Kidney (tissue), 22 donors: ENCODE measurements at places on chromosomes 11 and 22. TPM values are rescaled to one million over a fixed set of nuclear protein-coding genes. Genes with fewer than 3 reads are reported as not detected.
A peak's percentile ranks its signal among the peaks of the same experiment; 100 is the strongest.

The CENPM gene
- total RNA-seq = 2.8 TPM

The SEC14L2 gene
- 13.5 TPM for total RNA-seq

The AMOTL1 gene
- 52.3 TPM for total RNA-seq

The CATSPER1 gene
- 0.76 TPM for total RNA-seq

The MOGAT2 gene
- not detected for total RNA-seq

The TMEM151A gene
- 0.19 TPM for total RNA-seq

The MMP11 gene
- 4.4 TPM for total RNA-seq

DNA sequence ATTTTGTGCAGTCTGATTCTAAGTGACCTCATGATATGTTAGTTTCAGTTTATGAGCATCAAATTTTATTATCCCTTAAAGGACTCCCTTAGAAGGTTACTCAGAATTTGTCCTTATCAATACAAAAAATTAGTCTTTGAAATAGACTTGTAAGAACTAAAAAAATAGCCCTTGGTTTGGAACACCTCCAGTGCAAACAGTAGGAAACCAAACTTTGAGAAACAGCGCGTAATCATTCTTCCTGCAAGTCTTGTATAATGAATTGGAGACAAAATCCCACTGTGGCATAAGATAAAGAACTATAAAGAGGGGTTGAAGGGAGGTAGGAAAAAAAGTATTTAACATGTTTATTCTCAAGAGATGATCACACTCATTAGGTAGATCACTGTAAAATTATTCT, 10.8 kb upstream of the MSANTD4 start:
- no peak overlapping the region for H3K4me3 ChIP-seq
- no peak overlapping the region for H3K27ac ChIP-seq
- no peaks in the 10 kb centered on the region for H3K36me3 ChIP-seq

GRCh38 chr11:85595285-85595884, 31.8 kb downstream of the DLG2 start:
- H3K27me3 ChIP-seq = no peaks in the 10 kb centered on the region
- no peaks in the 10 kb centered on the region for H3K4me1 ChIP-seq
- H3K36me3 ChIP-seq = no peaks in the 10 kb centered on the region

- no peak overlapping the region for H3K27ac ChIP-seq
- no peaks in the 10 kb centered on the region for H3K27me3 ChIP-seq
- H3K4me3 ChIP-seq = no peak overlapping the region
- no peaks in the 10 kb centered on the region for H3K4me1 ChIP-seq
- DNase-seq = peak; percentile 93
These were observed 6.3 kb upstream of the KDELR3 start for GRCh38 chr22:38461414-38462081.

GRCh38 chr22:38745676-38746460, 9.9 kb downstream of the SUN2 start:
- H3K36me3 ChIP-seq = no peaks in the 10 kb centered on the region
- H3K27ac ChIP-seq = no peak overlapping the region
- H3K27me3 ChIP-seq = no peaks in the 10 kb centered on the region
- DNase-seq = no peak
- H3K4me1 ChIP-seq = no peaks in the 10 kb centered on the region

DNA sequence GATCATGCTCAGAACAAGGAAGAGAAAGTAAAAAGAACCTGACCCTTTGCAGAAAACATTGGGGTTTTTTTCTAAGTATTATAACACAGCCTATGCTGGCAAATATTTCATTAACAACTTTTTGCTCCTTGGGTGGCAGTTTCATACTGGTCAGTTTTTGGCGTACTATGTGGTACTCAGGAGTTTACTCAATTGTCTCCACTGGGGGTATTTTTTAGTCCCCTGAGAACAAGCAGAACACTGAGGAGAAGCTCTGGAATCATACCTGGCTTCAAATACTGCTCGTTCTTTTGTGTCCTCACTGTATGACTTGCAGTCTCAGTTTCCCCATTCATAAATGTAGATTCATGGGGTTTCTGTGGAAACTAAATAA, 90.4 kb downstream of the SERGEF start:
- DNase-seq = no peak
- H3K36me3 ChIP-seq = no peaks in the 10 kb centered on the region
- H3K4me1 ChIP-seq = peaks cover 14% of the 10 kb centered on the region
- H3K27me3 ChIP-seq = no peaks in the 10 kb centered on the region
- H3K27ac ChIP-seq = no peak overlapping the region

DNA sequence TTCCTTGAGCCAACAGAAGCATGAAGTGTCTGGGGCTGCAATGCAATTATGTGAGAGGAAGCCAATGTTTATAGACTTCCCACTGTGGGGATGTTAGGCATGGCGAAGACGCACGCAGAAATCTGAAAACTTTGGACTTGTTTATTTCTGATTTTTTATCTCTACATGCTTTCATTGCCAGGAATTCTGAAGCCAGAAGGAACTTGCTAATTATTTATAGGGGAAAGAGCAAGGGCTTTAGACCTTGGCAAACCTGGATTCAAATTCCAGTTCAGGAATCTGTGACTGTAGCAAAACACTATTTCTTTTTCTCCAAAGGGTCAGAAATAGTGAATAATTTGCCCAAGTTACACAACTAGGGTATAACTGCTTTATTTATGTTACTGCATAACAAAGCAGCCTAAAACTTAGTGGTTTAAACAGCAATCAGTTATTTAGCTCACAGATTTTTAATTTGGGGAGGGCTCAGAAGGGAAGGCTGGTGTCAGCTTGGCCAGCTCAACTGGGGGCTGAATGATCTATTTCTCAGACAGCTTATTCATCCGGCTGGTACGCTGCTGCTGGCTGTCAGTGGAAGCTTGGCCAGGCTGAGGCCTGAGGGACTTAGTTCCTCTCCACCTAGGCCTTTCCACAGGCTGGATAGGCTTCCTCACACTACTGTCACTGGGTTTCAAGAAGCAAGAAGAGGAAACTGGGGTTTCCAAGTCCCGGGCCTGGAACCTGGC, 1.9 kb upstream of the OR6Q1 start:
- H3K36me3 ChIP-seq = no peaks in the 10 kb centered on the region
- no peak overlapping the region for H3K4me3 ChIP-seq
- DNase-seq = no peak
- no peaks in the 10 kb centered on the region for H3K27me3 ChIP-seq

DNA sequence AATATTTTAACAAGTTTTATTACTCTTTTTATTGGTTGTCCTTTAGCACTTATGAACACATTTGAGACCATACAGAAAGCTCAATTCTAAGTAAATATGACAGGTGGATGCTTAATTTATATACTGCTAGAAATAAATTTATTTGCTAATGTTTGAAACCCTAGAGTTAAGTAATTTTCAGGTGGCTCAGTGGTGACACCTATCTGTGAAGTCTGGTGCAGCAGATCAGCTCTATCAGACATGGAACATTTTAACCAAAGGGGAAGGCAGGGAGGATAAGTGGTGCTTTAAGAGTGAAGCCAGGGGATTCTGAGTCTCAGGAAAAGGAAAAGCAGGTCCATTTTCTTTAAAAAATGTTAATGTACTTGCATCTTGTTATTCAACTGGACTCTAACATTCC, 175.8 kb downstream of the DSCAML1 start:
- H3K4me3 ChIP-seq = no peak overlapping the region
- no peaks in the 10 kb centered on the region for H3K27me3 ChIP-seq

DNA sequence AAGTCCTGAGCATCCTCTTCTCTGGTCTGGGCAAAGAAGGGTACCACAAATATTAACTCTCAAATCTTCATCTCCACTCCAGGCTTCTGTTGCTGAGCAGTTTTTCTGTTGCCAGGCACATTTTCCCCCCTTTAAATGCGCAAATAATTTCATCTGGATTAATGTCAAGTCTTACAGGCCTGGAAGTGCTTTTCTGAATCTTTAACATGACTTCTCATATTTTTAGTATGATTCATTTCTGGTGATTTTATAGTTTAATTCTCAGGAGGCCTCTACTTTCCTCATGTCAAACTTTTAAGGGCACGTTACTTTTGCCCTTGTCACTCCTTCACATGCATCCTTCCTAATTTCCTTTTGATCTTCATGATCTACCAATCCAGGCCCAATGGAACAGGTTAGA, 510.2 kb downstream of the METTL15 start:
- H3K4me3 ChIP-seq = no peak overlapping the region
- no peak for DNase-seq
- no peaks in the 10 kb centered on the region for H3K4me1 ChIP-seq

DNA sequence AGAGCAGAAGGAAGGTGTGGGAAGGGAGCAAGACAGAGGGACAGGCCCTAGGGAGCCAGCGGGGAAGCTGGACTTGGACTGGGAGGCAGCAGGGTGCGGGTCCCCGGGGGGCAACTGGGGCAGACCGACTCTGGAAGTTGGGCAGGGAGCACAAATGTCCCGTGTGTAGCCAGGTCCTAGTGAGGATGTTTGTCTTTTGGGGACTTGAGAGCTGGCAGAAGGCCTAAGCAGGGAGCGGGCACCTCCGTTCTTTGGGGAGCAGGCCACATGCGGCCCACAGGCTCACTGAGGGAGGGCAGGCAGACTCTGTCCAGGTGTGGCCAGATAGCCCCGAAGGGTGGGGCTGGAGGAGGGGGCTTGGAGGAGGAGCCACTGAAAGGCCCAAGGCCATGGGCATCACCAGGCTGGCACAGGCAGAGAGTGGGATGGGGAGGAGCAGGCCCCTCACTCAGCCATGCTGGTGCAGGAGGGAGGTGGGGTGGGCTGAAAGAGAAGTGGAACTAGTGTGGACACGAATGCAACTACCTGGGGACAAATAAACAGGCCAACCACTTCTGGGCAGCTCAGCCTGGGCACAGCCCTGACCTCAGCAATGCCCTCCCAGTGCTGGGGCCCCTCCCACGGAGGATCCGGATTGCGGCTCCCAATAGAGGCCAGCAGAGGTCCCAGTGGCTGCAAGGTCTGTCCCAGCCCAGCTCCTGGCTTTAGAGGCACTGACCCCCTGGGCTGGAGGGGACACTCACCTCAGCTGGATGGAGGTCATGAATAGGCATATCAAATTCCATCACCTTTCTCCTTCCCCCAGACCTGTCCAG, 1.3 kb upstream of the SCARF2 start:
- H3K4me3 ChIP-seq = peak overlapping the region; percentile 59
- peaks cover 23% of the 10 kb centered on the region for H3K4me1 ChIP-seq
- H3K27ac ChIP-seq = no peak overlapping the region
- no peak for DNase-seq
- no peaks in the 10 kb centered on the region for H3K36me3 ChIP-seq

DNA sequence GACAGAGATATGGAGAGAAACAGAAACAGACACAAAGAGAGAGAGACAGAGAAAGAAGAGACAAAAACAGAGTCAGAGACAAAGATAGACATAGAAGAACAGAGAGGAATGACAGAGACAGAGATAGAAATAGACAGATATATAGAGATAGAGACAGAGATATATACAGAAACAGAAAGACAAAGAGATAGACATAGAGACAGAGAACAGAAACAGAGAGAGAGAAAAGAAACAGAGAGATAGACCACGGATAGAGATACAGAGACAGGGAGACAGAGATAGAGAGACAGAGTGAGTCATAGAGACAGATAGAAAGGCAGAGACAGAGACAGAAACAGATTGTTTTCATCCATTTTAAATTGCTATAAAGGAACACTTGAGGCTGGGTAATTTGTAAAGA, 12.3 kb upstream of the MPEG1 start:
- H3K36me3 ChIP-seq = no peaks in the 10 kb centered on the region
- H3K27me3 ChIP-seq = no peaks in the 10 kb centered on the region
- DNase-seq = no peak
- H3K27ac ChIP-seq = peak overlapping the region; percentile 51

GRCh38 chr22:32802237-32802765, 796 bp downstream of the TIMP3 start:
- no peaks in the 10 kb centered on the region for H3K27me3 ChIP-seq
- peak overlapping the region; percentile 86 for H3K4me3 ChIP-seq
- peaks cover 11% of the 10 kb centered on the region for H3K4me1 ChIP-seq
- no peaks in the 10 kb centered on the region for H3K36me3 ChIP-seq
- DNase-seq = no peak

GRCh38 chr22:47196166-47196849, 433.9 kb downstream of the TBC1D22A start:
- H3K27me3 ChIP-seq = no peaks in the 10 kb centered on the region
- no peak overlapping the region for H3K27ac ChIP-seq
- H3K4me3 ChIP-seq = no peak overlapping the region
- H3K4me1 ChIP-seq = no peaks in the 10 kb centered on the region

DNA sequence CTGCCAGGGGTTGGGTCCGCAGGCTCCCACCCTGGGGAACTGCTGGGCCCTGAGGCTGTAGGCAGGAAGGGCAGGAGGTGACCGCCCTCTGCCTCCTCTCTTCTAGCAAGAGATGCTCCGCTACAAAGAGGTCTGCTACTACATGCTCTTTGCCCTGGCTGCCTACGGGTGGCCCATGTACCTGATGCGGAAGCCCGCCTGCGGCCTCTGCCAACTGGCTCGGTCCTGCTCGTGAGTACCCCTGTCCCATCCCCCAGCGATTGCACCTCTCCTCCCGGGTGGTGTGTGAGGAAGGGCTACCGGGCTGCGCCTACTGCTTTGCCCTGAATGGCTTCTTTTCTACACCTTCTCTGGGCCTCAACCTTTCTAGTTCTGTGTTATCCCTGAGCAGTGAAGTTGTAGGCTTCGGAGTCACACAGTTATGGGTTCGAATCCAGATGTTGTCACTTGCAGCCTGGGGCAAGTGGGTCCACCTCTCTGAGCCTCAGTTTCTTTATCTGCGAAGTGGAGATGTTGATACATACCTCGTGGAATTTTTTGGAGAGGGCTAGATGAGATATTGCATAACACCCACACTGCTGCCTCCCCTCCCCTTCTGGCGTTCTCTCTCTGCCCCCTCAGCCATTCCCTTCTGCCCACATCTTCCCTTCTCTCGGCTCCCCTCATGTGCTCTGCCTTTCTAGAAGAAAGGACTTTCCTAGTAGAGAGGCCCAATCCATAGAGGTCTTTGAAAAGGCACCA, 21.1 kb upstream of the MYRF start:
- H3K27ac ChIP-seq = no peak overlapping the region
- no peak overlapping the region for H3K4me3 ChIP-seq
- no peaks in the 10 kb centered on the region for H3K36me3 ChIP-seq
- DNase-seq = no peak

DNA sequence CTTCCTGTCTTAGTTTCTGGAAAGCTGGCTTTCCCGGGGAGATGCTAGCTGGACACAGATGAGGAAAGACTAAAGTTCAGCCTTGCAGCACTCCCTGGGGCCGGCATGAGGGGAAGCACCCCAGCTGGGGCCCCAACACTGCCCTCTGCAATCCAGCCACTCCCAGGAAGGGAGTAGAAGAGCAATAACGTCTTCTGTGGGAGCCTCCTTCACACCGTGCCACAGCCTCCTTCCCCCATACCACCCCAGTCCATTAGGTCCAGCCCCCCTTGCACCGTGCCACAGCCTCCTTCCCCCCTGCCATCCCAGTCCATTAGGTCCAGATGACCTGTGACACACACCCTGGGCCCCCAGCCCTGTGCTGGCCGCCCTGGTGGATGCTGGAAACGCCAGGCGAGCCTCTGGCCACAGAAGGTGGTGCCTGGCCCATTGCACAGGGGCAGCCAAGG, 44.1 kb upstream of the PRDM11 start:
- no peak overlapping the region for H3K27ac ChIP-seq
- no peak overlapping the region for H3K4me3 ChIP-seq
- DNase-seq = peak; percentile 46
- H3K27me3 ChIP-seq = no peaks in the 10 kb centered on the region
- no peaks in the 10 kb centered on the region for H3K4me1 ChIP-seq
- no peaks in the 10 kb centered on the region for H3K36me3 ChIP-seq
